ENCODE measurements at places on chromosomes 4 and X.

- no peak for DNase-seq
Measured at GRCh38 chr4:10102474-10103332, 13.9 kb downstream of the WDR1 start.

DNA sequence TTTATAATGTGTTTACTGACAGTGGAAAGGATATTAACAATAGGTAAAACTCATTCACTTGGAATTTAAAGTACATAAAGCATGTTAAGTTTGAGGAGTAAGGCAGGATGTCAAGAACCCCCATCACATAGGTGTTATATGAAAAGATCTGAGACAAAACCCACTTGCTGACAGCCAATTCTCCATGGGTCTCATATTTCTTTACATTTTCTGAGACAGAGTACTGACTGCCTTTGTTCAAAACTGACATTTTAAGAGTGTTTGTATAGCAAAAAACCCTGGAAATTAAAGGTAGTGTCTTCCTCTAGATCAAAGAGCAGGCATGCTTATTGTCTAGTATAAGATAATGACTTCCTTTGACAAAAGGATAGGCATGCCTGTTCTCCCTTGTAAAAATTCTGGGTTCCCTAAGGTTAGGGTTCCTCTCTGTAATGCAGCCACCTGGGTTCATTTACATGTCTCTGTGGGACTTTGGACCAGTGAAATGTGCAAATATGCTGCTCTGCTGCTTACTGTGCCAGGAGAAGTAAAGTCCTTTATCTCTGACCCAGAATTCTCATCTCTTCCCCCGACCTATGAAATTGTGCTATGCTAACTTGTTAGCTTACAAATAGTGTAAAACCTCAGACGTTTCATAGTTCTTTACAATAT, 123.6 kb downstream of the PCDH18 start:
- no peak for DNase-seq

DNA sequence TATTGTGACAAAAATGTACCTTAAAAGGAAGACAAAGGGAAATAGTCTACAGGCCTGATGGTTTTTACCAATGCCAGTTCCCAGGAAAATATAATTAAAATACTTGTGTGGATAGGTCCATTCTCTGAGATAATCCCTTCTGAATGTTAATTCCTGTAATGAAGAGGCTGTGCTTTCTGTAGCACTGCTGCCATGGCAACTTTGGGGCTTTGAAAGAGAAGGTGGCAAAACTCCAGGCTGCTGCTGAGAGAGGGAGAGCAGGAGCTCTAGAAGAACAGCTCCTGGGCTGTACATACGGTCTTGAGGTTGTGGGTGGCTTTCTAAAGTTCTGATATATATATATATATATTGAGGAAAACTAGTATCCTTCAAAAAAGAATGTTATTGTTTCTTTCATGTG, 125.4 kb downstream of the PDLIM5 start:
- DNase-seq = peak; percentile 57

DNA sequence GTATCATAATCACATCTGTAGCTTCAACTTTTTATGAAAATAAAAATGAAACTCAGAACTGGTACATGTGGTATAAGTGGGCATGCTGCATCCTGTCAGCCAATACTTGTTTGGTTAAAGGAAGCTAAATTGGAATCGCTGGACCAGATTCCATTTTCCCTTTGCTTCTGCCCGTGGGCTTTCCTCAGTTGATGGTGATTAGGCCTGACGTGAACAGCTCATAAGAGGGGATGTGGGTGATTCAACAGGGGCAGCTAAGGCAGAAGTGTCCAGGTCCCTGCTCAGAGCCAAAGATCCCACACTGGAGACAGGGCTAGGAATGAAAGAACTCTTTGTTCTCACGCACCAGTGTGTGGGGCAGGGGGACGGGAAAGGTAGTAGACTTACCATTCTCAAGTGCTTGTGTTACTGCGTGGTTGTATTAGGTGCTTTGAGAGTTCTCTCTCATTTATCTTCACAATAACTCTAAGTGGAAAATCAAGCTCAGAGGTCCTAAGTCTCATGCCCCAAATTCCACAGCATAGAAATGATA, 63.2 kb upstream of the GUCY1A1 start:
- no peak for DNase-seq

GRCh38 chr4:118801895-118802575, 33.9 kb downstream of the SEC24D start:
- no peak for DNase-seq

DNA sequence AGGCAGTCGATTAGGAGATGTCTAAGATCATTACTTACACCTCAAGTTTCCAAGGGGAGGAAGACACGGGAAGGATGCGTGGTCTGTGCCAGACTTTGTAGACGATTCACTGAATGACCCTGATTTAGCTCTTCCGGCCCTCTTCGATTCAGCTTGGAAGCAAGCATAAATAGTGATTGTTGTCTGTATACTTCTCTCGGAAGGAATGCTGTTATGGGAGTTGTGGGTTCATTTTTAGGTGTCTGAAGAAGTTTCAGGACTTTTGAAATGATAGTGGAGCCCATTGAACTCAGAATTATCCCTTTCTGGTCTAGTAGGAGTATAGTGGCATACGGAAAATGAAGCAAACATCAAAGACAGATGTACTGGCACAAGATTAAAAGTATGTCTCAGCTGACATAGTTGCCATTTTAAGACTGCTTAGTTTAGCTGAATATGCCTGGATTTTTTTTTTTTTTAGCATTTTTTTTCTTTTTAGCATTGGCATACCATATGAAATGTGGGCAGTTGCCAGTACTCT, 1.0 kb upstream of the ANKRD17 start:
- no peak for DNase-seq

GRCh38 chrX:24479924-24480323, 14.8 kb downstream of the PDK3 start:
- no peak for DNase-seq

GRCh38 chr4:106371161-106371560, 2.6 kb upstream of the GIMD1 start:
- DNase-seq = no peak

- DNase-seq = no peak
Measured at GRCh38 chrX:152905081-152905420, 7.2 kb downstream of the ZNF185 start.

- no peak for DNase-seq
Measured at GRCh38 chrX:9888953-9889470, 78.1 kb upstream of the CLDN34 start.

- DNase-seq = no peak
Measured at GRCh38 chr4:119536572-119537528, 91.8 kb downstream of the PDE5A start.

- DNase-seq = no peak
Measured at GRCh38 chr4:88802585-88803286, 105.1 kb upstream of the NAP1L5 start.

DNA sequence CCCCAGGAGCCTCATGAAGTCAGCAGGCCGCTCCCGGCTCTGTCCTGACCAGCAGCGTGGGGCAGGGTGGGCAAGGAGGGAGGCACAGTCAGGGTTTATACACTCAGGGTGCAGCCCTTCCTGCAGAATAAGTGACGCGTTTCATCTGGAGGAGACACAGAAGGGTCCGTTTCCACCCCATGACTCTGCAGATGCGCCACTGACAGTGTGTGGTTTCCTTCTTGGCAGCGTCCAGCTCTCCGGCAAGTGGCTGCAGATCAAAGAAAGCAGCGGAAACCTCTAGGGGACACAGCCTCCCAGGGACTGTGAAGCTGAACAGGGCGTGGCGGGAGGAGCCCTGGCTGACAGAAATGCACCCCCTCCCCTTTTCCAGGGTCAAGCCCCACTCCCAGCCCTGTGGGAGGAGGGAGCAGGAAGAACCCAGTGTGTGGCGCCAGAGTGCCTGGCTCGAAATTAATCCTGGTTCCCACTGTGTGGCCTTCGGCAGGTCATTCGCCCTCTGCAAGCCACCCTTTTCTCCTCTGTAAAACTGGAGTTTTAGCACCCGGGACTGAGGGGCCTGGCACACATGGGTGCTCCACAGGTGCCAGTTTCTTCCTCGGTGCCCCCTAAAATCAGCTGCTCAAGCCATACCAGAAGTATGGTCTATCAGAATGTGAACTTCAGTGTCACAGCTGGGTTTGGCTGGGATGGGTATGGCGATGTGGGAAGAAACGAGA, 17.3 kb upstream of the TBC1D14 start:
- peak; percentile 48 for DNase-seq

DNA sequence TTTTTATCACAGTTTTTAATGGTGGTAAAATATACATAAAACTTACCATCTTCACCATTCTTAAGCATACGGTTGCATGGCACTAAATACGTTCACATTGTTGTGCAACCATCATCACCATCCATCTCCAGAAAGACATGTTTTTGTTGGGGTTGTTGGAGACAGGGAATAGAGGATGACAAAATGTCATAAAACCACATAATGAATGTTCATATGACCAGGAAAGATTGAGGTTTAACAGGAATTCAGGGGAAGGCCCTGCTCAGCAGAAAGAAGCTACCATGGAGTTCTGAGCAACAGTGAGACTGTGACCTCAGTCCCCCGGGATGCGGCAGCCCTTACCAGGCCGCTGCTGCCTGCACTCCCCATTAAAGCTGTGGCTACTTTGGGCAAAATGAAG, 63.9 kb upstream of the TRIM2 start:
- DNase-seq = no peak

DNA sequence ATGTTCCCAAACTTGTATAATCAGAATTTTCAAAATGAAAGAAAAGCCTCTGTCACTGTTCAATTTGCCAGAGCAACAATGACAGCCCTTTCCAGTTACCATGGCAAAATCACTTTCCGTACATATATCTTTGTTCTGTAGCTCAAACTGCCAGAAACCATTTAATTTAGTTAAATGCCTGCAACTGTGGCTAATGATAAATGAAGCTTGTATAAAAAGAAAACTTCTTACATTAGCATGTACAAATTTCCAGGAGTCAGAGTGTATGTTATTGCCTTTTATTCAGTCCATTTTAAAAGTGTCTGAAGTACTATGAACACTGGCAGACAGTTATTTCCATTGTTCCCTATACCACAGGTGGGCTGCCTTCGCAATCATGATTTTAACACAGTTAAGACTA, 30.3 kb downstream of the ARAP2 start:
- DNase-seq = no peak

DNA sequence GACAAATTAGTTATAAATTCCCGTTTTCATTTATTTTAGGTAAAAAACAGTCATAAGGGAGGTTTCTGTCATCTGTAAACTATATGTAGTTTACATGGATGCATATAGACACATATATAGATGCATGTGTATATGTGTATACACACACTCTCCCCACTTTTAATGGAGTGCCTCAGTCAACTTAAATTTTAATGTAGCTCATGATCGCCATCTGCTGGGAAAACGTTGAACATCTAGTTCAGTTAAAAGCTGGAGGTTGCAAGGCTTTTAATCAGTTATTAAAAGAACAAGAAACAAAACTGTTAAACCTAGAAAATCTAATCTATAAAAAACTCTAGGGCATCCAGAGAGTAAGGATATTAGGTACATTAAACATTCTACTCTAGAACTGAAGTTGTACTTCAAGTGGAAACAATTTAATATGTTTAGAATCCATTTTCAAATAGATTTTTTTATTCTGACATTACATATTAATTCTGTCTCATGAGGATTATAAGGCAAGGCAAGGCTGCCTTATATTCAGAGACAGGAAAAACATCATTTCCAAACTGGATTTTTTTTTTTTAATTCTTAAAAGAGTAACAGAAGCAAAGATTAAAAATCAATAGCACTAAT, 122.6 kb downstream of the SHISA3 start:
- peak; percentile 39 for DNase-seq

DNA sequence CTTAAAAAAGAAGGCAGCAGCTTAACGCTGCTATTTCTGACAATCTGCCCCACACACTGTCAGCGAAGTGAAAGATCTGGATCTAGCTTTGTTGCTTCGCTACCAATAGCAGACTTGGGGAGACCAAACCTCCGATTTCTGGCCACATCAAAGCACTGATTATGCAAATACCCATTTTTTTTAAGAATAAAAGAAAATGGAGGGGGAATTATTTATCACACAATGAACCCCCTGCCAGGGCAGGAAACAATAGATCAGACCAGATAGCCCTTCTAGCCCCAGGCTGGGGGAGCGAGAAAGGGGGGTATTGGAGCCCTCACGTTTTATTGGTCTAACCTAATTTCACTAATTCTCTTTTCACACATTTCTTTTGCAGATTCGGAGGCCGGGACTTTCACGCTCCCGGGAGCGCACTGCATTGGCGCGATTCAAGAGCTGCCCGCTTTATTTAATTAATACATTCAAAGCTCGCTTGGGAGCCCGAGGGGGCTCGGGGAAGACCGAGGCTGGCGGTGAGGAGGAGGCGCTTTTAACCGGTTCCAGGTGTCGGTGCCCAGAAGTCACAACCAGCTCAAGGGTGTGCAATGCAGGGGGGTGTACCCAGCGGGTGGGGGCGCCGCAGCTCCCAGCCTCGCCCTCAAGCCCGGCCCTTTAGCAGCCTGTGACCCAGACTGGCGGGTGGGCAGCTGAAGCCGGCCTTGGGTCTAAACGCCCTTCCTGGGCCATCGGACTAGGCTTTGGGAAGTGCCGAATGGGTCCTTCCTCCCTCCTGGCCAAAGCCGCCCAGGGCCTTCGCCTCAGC, 5.5 kb downstream of the NEUROG2 start:
- no peak for DNase-seq

- no peak for DNase-seq
Measured at GRCh38 chrX:125977851-125978250, 188.2 kb downstream of the DCAF12L2 start.

GRCh38 chrX:47302396-47302795, 68.0 kb upstream of the ZNF157 start:
- no peak for DNase-seq

- DNase-seq = no peak
Measured at GRCh38 chr4:106481801-106482200, 113.2 kb upstream of the GIMD1 start.

GRCh38 chrX:78693536-78693935, 34.4 kb upstream of the RTL3 start:
- DNase-seq = no peak

GRCh38 chrX:132022198-132022966, 720 bp upstream of the STK26 start:
- DNase-seq = no peak

- no peak for DNase-seq
Measured at GRCh38 chr4:8410641-8411271, 29.8 kb downstream of the ACOX3 start.

- DNase-seq = no peak
Measured at GRCh38 chr4:105547769-105548168, 4.7 kb upstream of the ARHGEF38 start.

DNA sequence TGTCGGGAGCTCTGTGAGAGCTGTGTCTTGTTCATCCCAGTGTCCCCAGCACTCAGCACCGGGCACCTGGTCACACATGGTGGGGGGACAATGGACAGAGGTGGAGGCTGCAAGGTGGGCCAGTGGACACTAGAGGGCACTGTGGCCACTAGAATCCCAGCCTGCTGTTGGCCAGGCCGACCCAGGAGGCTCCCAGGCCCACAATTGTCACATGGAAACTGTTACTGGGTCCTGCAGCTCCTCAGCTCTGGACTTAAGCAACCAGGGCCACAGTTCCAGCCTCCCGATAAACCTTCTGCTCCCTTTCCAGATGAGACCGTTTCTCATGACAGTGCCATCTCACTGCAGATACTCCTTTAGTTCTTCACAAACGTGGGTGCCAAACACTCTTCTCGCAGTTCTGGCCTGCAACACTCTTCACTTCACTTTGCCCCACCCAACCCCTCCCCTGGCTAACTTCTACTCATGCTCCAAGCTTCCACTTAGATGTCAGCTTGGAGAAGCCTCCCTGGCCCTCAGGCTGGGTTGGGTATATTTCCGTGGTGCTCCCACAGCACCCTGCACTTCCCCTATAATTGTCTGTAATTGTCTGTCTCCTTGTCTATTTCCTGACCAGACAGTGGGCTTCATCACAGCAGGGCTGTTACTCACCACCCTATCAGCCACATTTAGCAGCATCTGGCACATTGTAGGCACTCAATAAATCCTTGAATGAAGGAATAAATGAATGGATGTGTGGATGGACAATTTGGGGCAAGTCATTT, 3.5 kb upstream of the IQSEC2 start:
- DNase-seq = peak; percentile 48

All from thyroid gland (tissue), 4 donors.